ENCODE measurements at places on chromosomes 6 and 20.

DNA sequence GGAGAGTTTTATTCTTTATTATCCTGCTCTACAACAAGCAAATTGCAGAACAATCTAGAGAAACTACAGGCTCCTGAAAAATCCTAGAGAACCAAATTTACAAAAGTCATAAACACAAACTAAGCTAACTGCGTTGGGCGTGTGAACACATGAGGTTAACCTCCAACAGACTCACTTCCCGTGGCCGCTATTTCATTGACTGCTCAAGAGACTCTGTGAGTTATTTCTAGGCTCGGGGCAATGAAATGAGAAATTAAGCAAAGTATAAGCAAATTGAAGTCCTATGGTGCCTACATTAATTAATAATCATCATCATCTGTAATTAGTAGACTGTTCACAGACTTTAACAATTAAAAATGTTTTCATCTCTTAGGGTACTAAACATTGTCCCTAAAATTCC is 100.0 kb downstream of the MBOAT1 start:
- DNase-seq, result no peak

DNA sequence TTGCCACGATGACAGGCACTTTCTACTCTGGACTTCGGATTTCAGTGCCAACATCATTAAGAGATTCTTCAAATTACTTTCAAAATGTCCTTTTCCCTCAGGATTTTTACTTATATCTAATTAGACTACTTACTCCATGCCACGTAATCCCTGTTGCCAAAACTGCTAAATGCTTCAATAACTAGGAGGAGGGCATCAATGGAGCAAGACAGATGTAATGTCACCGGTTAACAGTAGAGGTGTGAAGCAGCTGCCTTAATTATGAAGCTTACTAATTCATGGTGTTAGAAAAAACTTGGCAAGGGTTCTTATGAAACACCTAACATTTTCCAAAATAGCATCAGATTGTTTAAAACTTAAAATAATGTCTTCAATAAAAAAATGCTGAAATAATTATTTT is 111.2 kb upstream of the SIM1 start:
- DNase-seq, result no peak

- no peak for DNase-seq
These were observed 11.1 kb upstream of the ARFGEF2 start for GRCh38 chr20:48910347-48910781.

GRCh38 chr6:1597924-1598323 is 11.8 kb upstream of the FOXC1 start:
- DNase-seq, result peak; percentile 67
